ENCODE measurements at places on chromosomes 2 and 18.

DNA sequence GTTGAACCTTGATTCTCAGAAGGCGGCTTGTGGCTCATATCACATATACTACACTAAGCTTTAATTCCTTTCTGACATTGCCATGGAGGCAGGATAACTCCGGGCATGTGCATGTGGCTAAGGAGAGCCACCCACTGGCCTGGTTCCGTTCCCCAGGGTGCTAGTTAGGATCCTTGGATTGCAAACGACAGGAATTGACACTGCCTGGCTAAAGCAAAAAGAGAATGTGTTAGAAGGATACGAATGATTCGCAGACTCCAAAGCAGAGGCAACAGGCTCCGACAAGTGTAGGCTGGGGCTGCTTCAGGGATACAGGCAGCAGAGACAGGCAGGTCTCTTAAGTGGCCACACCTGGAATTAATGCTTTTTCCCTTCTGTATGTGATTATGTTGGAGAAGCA, 71.4 kb upstream of the LYPD6B start:
- DNase-seq = no peak

DNA sequence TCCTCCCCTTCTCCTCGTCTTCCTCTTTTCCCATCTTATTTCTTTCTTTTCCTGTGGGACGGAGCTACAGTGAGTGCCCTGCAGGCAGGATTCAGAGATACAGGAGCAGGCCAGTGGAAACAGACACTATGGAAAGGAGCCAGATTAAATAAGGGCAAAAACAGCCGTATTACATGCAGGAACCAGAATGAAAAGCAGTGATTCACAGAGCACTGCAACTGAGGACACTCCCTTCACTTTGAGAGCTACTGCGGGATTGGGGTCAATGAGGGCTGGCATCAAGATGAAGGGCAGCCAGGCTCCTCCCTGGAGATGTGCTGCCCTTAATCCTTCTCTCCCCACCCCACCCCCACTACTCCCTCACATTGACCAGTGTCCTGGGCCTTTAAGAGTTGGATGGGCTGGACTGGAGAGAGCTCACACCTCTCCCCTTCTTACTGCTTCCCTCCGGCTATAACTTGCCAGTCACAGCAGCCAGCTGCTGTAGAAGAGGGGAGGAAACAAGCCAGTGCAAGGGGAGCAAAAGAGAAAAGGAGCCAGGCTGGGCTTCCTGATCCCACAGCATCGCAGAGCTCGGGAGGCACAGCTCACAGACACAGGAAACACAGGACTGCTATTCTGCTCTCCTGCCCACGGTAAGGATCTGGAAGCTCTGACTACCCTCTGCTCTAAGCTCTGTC, at the start of gene PLCD4:
PLCD4 (plus strand) TSS at position 464 of the 680 bp plus-strand sequence. CDS start 7,841 bp downstream, outside the sequence.
- DNase-seq = peak; percentile 15

- DNase-seq = no peak
Measured at GRCh38 chr18:48320639-48320945, 88.6 kb downstream of the ZBTB7C start.

- DNase-seq = no peak
Measured at GRCh38 chr2:25814681-25815080, 63.6 kb downstream of the ASXL2 start.

DNA sequence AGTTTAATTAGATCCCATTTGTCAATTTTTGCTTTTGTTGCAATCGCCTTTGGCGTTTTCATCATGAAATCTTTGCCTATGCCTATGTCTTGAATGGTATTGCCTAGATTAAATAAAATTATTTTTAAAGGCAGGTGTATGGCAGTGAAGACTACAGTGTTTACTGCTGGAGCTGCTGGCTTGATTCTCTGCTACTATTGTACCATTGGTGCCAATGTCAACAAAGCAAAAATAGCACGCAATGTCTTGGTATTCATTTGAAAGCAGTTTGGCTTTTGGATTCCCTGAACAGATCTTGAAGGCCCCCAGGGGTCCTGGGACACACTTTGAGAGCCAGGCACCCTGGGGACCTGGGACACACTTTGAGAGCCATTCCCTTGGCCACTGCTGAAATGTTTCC, 125.4 kb upstream of the ACKR3 start:
- no peak for DNase-seq

GRCh38 chr2:197997083-197997541, 192.7 kb downstream of the PLCL1 start:
- no peak for DNase-seq

GRCh38 chr18:32612651-32613050, 142.0 kb upstream of the GAREM1 start:
- peak; percentile 22 for DNase-seq

- no peak for DNase-seq
Measured at GRCh38 chr2:29033172-29033571, 41.2 kb downstream of the PCARE start.

GRCh38 chr18:59051470-59052165, 88.1 kb upstream of the SEC11C start:
- DNase-seq = no peak

DNA sequence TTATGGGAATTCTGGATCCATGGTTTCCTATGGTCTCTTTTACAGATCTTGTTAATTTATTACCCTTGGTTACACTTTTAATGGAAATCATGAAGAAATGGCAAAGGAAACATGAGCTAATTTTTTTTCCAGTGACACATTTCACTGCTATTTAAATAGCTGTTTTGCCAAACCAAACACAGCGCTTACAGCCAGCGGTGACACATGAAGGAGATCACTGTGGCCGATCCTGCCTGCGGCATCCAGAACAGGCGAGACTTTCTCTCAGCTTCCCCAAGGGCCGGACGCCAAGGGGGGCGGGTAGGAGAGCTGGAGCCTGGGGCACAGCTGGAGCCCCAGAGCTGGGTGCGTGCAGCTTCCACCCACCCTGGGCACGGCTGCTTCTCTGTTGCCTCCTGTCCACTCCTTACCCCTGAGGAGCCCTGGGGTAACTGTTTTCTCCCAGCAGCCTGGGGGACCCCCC, 81.4 kb upstream of the PKDCC start:
- no peak for DNase-seq

DNA sequence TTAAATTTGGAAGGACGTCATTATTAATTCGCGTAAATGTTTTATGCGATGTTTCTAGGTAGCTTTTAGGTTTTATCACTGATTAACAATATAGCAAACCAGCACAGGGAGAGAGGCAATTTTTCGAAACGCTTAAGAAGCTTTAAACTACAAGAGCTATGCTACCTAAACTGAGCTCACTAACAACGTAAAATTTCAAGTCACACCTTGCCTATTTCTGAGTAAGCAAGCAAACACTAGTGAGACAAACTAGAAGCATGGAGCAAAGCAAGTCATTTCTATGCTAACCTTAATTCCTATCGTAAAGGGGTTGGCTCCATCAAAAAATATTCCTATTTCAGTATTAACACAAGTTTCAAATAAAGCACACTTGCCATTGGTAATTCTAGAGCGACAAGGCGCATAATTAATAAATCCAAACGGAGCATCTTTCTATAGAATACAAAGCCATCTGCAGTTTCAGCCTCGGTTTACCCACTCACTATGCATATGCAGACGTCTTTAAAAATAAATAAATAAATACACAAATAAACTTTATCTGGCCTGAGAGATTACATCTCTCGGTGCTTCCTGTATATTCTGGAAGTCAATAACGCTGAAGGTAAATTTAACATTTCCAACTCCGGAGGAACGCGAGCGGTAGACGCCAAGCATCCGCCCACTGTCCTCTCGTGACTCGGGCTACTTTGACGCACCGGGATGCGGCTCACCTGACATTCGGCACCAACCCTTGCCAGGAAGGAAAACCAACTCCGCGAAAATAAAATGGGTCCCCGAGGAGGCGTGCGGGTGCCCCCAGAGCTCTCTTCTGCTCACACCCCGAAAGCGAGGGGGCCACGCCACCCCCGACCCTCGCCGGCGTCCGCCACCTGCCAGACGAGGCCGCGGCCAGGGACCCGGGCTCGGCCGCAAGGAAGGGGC, 947 bp downstream of the ITSN2 start:
- DNase-seq = no peak

GRCh38 chr2:223989206-223989855, 32.1 kb downstream of the MRPL44 start:
- DNase-seq = no peak

DNA sequence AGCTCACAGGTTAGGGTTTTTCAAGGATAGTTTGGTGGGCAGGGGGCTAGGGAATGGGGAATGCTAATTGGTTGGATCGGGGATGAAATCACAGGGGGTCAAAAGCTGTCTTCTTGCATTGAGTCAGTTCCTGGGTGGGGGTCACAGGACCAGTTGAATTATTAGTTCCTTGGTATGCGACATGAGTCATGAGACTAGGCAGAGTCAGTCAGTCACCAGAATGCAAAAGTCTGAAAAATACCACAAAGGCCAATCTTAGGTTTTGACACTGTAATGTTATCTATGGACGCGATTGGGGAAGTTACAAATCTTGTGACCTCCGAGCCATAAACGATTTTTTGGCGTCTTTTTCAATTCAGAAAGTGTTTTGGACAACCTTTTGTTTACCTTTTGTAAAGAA, 101.2 kb downstream of the ZNF519 start:
- no peak for DNase-seq

- DNase-seq = peak; percentile 62
Measured at GRCh38 chr2:73981081-73982001, 3.4 kb upstream of the TET3 start.

GRCh38 chr2:26442707-26443106, 35.2 kb downstream of the OTOF start:
- no peak for DNase-seq

DNA sequence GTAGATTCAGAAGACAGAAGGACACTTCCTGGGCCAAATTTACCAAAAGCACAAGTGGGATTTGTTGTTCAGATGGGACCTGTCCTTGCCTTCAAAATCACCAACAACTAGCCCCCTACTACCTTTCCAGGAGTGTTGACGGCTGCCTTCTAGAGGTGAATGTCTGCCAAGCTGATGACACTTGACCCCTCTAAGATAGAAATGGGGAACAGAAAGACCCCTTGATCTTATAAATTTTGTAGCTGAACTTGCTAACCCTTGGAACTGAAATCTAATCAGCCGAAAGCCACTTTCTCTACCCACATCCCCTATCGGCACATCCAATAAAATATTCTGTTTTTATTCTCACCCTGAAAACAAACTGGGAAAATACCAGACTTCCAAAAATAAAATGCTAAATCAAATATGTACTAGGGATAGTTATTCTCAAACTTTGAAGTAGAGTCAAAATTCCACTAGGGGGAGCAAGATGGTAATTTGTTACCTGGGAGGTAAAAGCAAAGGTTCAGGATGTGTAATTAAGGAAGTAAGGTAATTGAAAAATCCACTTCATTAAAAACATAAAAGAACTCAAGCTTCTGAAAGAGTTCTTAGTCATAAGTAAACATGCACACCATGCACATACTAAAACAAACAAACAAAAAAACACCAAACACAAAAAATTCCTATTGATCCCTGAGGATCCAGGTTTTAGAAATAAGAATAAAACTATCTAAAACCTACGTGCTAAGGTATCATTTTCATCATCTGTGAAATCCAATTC, 119.2 kb downstream of the ANKRD44 start:
- no peak for DNase-seq

DNA sequence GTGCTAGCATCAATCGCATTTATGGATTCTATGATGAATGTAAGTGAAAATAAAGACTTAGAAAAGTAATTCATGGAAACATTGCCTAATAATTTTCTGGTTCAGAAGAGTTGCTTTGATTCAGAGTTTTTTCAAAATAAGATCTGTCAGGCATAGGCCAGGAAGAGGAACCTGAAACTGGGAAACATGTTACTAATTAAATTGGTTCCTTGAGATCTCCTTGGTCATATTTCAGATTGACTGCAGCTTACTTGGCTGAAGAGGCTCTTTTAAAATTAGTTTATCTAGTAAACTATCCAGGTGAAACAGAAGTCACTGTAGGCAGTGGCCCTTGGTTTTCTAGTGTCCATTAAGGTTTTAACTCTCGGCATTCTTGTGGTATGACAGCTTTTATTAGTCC, 27.4 kb downstream of the PPP1CB start:
- no peak for DNase-seq

GRCh38 chr2:139369423-139370409, 589.5 kb upstream of the NXPH2 start:
- DNase-seq = no peak

DNA sequence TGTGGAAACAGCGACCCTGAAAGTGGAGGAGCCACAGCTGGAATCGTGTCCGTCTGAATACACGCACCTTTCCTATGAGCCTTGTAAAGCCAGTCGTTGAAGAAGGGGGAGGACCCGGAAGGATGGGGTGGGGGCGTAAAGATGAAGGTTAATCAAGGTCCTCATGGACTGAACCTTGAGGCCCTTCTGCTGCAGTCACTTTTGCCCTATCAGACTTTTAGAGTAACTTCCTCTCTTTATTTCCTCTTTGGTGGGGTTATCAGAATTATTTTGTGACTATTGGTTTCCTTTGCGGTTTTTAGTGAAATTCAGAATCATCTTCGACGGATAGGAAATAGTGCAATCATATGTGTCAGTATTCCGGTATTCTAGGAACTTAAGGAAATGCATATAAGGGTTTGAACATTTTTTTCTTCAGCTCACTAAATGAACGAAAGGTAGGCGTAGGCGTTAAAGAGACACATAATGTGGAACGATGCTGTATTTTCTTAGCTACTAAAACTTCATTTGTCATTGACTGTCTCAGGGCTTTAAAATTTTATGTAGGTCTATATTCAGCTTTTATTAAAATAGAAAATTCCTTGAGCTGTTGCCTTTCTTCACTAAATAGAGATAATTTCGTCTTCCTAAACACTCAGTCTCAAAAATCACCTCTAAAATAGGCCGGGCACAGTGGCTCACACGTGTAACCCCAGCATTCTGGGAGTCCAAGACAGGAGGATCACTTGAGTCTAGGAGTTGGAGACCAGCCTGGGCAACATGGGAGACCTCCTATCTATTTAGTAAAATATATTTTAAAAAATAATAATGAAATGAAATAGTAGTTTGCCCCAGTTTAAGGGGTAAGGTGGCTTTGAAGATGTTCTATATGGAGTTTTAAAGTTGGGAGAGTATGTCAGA, 1.4 kb upstream of the YES1 start:
- no peak for DNase-seq

- DNase-seq = no peak
Measured at GRCh38 chr18:23730857-23731256, 41.6 kb downstream of the LAMA3 start.

- DNase-seq = no peak
Measured at GRCh38 chr2:110858135-110858725, 125.9 kb downstream of the ACOXL start.
